Foreskin fibroblast (primary cell): ENCODE measurements at places on chromosomes 3 and 15.
A peak's percentile ranks its signal among the peaks of the same experiment; 100 is the strongest.

- DNase-seq: no peak
Measured at GRCh38 chr3:135349254-135349948, 554.3 kb downstream of the EPHB1 start.

GRCh38 chr3:184658223-184658928 lies 53.5 kb downstream of the MAGEF1 start:
- no peak for DNase-seq

DNA sequence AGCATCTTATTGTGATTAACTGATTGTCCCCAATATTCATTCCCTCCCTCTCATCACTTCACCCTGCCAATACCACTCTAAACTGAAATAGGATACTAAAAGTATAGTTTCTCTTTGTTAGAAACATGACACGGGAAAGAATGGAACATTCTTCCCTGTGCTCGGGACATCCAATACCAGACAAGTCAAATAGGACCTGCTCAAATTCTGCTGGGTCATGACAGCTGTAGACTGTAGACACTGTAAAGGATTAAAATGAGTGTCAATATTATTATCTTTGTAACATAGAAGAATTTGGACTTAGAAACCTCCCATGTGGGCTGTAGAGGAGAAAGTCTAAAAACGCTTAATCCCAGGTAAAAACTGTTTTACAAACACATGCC lies 315.0 kb upstream of the NR2E3 start:
- no peak for DNase-seq

GRCh38 chr3:47261301-47261700 lies 21.3 kb downstream of the KIF9 start:
- peak; percentile 79 for DNase-seq

- no peak for DNase-seq
Measured at GRCh38 chr3:17494117-17494809, 248.2 kb downstream of the TBC1D5 start.

DNA sequence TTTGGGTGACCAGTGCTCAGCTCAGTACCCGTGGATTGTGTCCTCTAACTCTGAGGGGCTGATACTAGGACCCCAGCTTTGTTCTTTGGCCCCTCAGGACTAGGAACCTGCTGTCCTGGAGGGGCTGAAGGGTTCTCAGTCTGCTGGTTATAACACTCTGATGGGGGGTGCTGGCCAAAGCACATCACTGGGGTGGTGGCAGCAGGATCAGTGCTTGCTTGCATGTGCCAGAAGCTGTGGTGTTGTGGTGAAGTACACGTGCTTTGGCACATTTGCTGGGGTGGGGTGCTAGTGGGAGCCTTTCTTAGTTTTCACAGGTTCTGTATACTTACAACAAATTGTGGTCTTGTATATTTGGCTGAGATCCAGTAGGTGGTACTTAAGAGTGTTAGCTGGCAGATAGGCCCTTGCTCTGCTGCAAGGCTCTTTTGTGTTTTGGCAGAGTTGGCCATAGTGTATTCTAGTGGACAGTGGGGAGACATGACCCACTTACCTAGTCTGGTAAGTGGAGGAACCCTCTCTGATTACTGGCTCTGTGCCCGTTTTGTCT lies 344.3 kb downstream of the EDEM1 start:
- no peak for DNase-seq

DNA sequence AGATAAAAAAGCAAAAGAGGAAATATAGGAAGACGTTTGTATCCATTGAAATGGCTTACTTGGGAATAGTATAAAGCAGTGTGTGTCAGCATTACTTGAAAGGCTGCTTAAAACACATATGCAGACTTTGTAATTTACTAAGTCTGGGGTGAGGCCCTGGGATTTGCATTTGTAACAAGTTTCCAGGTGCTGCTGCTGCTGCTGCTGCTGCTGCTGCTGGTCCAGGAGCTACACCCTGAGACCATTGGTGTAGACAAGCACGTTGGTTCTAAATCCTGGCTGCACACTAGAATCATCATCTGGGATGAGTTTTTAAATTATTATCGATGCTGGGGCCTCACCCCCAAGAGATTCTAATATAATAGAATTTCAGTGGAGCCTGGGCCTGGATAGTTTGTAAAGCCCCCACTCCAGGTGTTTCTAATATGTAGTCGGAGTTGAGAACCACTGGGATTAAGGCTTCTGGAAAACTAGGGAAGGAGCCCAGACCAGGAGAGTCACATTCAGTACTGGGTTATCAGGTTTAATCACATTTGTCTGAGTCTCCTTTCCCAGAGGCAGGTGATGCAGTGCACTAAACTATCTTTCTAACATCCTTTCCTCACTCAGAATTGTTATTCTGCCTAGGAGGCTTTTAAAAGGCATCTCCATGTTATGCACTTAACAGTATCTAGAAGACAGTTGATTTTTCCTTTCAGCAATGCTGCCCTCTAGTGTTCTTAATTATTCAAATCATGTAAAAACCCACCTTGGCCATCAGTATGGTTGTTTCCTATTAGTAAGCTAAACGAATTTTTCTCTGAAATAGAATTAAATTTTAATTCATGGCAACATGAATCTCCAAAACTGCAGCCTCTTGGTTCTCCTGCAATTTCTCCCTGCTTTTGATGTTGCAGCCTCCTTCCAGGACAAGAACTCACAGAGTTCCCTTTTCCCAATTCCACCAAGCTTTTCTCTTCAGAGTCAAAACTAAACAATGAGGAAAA lies 45.4 kb downstream of the SSR3 start:
- peak; percentile 80 for DNase-seq

GRCh38 chr3:99023590-99024192 lies 122.2 kb upstream of the DCBLD2 start:
- DNase-seq: peak; percentile 17

GRCh38 chr3:163261618-163262017 lies 1765.0 kb downstream of the OTOL1 start:
- DNase-seq: no peak

GRCh38 chr3:24510030-24510648 lies 15.5 kb upstream of the THRB start:
- no peak for DNase-seq

DNA sequence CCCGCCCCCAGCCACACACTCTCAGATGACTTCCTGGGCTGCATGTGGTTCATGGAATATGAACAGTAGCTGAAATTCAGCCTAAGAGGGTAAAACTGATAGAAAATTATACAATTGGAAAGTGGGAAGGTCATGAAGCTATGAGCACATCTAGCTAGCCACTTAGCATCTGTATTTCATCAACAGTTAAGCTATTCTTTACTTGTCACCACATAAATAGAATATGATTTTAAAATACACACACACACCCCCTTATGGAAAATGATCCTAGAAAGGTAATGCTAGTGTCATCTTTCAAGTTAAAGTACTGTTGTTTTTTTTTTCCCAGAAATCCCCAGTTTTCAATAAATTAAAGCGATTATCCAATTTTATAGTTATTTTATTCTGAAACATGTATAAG lies 3.6 kb downstream of the MAP4 start:
- no peak for DNase-seq

DNA sequence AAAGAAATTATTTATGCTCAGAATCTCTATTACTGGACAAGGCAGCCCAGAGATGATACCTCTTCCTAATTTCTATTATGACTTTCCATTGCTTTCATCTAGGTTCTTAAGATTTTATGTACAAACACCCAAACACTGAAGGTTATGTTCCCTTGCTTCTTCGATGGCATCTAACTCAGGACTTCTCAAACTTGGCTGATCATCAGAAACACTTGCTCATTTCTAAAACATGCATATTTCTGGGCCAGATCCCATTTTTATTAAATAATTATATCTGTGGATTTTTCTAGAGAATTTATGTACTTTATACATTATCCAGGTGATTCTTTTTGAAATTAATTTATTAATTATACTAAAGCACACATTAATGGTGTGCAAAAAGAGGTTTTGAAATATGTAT lies 482.4 kb upstream of the NR2F2 start:
- DNase-seq: no peak

DNA sequence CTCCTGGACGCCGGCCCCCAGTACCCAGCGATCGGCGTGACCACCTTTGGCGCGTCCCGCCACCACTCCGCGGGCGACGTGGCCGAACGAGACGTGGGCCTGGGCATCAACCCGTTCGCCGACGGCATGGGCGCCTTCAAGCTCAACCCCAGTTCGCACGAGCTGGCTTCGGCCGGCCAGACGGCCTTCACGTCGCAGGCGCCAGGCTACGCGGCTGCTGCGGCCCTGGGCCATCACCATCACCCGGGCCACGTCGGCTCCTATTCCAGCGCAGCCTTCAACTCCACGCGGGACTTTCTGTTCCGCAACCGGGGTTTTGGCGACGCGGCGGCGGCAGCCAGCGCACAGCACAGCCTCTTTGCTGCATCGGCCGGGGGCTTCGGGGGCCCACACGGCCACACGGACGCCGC lies 956 bp downstream of the ZIC1 start:
- DNase-seq: no peak
